ENCODE measurements at places on chromosomes 6 and 20. TPM values are rescaled to one million over a fixed set of nuclear protein-coding genes. Genes with fewer than 3 reads are reported as not detected.

DNA sequence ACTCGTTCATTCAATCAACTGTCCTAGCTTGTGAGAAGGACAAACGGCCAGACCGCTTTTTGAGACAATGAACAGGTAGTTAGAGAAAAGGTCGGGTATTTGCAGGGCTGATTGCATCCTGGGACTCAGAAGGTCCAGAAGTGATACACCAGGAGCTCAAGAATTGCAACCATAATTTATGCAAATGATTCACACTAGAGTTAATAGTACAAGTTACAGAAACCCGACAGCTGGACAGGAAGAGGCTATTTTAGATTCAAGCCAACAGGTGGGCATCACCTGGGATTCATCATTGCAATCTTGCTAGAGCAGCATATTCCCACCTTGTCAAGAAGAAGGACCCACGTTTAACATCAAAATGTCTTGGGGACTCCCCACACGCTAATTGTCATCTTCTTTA, 83.5 kb downstream of the TNFAIP3 start:
- no peak for DNase-seq

The IYD gene
- not detected for total RNA-seq

DNA sequence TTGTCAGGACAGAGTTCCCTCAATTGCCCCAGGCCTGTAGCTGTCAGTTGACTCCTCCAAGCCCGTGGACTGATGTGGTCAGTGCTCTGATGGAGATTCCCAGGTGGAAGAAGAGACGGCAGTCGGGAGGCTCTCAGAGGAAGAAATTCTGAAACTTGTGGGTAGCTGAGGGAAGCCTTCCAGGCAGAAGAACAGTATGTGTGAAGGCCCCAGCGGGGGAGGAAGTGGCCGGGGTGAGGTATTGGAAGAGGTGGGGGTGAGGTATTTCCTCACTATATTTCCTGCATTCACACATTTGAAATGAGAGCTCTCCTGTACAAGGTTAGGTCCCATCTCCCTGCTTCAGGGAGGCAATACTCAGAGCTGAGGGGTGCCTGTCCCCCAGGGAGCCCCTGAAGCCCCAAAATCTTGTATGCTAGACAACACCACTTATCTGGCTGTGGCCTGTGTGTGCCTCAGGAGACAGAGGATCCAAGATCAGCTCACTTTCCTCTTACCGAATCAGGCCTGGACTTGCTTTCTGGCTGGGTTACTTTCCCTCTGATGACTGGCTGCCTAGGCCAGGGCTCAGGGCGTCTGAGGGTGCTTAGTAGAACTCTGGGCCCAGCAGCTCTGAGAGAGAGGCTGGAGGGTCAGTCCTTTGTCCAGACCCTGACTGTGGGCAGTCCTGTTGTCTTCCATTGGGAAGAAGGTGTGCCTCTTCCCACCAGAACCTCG, 49.3 kb upstream of the MYL9 start:
- peak; percentile 79 for DNase-seq

GRCh38 chr6:129186988-129187387, 304.1 kb downstream of the LAMA2 start:
- DNase-seq, result peak; percentile 79

The IL22RA2 gene
- not detected for total RNA-seq

DNA sequence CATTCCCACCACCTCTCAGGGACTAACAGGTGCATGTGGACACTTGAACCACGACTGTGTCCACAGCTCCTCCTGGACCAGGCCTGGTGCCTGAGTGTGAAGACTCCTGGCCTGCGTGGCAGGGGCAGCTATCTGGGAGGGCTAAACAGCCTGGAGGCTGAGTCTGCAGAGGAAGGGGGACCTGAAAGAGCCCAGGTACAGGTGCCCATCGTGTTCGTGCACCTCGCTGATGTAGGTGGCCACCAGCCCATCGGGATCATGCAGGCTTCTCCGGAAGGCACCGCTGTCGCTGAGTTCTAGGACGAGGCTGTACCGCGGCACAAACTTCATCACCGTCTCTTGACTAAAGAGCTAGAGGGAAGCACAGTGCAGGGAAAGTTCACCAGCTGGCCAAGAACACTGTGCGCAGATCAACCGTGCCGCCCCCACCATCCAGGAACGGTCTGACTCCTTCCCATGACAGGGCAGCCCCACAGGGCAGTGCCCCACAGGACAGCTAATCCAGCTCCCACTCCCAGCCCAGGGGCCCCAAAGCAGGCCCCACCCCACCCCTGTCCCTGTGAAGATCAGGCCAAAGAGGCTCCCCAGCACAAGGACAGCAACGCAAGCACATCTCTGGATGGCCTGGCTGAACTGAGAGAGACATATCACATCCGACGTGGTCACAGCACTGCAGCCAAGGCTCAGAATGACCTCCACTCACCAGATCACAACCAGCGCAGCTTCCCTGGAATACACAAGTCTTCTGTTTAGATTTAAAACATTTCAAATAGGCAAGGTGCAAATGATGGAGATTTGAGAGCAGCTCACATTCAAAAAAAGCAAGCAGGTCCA, 14.8 kb downstream of the CST7 start:
- no peak for DNase-seq

GRCh38 chr6:36962874-36963273, 8.3 kb downstream of the PI16 start:
- peak; percentile 43 for DNase-seq

- DNase-seq, result no peak
Observed at GRCh38 chr6:113185299-113185698, 671.8 kb upstream of the MARCKS start.

DNA sequence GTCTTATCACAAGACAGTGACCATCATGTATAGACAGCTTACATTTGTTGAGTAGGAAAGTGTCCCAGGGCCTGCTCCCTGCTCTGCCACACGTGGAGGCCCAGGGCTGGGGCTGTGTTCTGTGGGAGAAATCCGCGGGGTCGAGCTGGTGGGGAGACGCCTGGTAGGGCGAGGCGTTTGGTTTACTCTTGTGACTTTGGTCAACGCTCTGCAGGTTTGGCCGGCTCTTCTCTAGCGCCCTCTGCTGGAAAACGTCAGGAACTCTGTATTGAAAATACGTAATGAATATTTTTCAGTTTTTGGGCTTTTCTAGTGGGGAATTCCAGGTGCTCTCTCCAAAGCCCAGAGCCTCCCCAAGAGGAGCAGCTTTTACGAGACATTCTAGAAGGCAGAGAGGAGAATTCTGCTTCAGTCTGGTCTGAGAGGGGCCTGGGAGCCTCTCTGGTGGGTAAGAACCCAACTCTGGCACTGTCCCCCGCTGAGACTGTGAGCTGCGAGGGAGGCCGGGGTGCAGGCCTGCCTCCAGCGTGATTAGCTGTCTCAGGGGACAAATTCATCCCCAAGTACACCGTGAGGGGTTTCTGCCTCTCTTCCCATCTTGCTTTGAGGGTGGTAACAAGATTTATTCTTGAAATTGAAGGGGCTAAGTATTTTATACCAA, 112.6 kb upstream of the RALGAPA2 start:
- DNase-seq, result peak; percentile 29

- DNase-seq, result no peak
Observed at GRCh38 chr6:149271348-149272340, 45.9 kb upstream of the TAB2 start.

- DNase-seq, result no peak
Observed at GRCh38 chr6:17081860-17082508, 19.9 kb upstream of the STMND1 start.

- no peak for DNase-seq
Observed at GRCh38 chr6:87932361-87932760, 115.3 kb upstream of the SPACA1 start.

The CEP250 gene
- 15.0 TPM for total RNA-seq

- peak; percentile 65 for DNase-seq
Observed at GRCh38 chr20:35600993-35601973, 14.3 kb upstream of the SPAG4 start.

The C20orf144 gene
- not detected for total RNA-seq

DNA sequence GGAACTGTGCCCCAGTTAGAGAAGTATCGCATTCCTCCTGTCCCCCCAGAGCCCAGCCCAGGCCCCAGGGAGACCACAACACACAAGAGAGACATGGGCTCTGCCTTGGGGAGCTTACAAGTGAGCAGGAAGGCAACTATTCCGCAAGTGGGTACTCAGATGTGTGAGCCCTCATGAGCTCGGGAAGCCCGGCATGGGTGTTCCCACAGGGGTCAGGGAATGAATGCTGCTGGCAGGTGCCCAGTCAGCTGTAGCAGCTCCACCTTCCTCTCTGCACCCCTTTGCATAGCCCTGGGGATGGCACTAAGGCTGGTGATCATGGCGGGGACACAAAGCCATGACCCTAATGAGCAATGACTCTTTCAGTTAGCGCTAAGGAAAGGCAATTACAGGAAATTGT, 194.1 kb downstream of the SYNDIG1 start:
- no peak for DNase-seq

DNA sequence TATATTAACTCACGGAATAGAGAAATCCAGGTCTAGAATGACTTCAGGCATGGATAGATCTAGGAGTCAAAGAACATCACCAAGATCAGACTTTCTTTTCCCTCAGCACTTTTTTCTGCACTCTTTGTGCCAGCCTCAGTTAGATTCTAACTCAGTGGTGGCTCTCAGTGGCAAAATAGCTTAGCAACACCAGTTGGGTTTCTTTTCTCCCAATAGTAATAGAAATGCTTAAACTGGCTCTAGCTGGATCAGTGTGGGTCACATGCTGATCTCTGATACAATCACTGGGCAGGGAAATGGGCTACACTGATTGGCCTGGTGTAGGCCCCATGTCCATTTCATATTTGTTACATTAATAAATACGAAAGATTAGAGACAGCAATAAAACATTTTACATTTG, 44.2 kb upstream of the ARFGEF2 start:
- peak; percentile 10 for DNase-seq

The OR10C1 gene
- not detected for total RNA-seq

GRCh38 chr6:161254464-161255253, 19.2 kb downstream of the AGPAT4 start:
- DNase-seq, result no peak

- DNase-seq, result no peak
Observed at GRCh38 chr6:156351346-156351966, 425.7 kb upstream of the ARID1B start.

DNA sequence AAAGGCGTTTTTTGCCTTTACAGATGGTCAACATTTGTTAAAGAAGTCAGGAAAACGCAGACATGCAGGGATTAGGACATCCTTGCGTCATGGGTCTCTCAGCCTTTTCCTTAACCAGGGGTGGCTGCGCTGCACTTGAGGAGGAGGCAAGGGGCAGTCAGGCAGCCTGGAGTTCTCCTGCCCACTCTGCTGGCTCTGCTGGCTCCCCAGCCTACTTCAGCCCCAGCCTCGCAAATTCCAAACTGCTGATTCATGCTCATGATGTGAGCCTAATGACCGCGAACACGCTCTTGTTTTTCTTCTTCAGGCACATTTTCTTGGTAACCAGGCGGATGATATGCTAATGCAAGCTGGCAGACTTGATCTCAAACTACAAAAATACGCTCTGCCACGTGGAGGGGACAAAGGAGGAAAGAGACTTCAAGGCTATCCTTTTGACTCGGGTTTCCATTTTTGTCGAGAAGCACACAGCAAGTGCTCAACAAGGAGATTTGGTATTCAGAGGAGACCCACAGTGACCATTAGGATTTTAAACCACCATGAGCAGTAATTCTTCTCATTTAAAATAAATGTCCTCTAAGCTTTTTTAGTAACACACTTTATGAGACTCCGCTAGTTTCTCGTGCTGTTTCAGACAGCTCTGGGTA, 290.3 kb upstream of the STXBP5 start:
- peak; percentile 93 for DNase-seq

The LY6G5C gene
- not detected for total RNA-seq

Measured in bronchial epithelial cell (primary cell).